ENCODE measurements at places on chromosomes 16 and 17.

GRCh38 chr17:2713881-2714280 lies 2.3 kb upstream of the CLUH start:
- no peak for DNase-seq

GRCh38 chr16:30934827-30935557 lies 11.6 kb downstream of the FBXL19 start:
- DNase-seq: peak; percentile 35

GRCh38 chr17:19010729-19011505 lies 6.4 kb upstream of the FAM83G start:
- DNase-seq: peak; percentile 9

DNA sequence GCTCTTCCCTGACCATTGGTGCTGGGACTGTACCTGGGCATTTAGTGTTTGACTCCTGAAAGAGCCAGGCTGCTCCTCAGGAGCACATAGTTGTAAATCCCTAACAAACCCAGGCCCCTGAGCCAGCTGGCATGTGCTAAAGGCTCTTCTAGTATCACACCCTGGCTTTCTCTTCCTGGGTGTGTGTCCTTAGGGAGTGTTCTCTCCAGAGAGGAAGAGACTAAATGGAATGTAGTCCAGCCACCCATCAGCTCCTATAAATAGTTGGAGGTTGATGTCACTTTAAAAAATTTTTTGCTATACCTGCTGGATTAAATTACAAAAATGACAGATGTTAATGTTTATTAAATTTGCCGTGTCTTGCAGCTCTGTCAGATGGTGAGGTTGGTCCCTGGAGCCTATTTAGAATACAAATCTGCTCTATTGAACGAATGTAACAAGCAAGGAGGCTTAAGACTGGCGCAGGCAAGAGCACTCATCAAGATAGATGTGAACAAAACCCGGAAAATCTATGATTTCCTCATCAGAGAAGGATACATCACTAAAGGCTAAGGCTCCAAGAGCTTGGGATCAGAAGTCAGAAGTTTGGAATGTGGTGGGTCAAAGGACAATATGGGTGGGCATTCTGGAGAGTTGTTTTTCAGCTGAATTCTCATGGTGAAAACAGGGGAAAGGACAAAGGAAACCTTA lies 13.1 kb upstream of the DUSP14 start:
- peak; percentile 47 for DNase-seq

- DNase-seq: no peak
Measured at GRCh38 chr16:2427526-2427925, 1.7 kb upstream of the CCNF start.

- no peak for DNase-seq
Measured at GRCh38 chr16:23964136-23964535, 128.4 kb downstream of the PRKCB start.

GRCh38 chr16:31352376-31353115 lies 2.4 kb upstream of the ITGAX start:
- no peak for DNase-seq

DNA sequence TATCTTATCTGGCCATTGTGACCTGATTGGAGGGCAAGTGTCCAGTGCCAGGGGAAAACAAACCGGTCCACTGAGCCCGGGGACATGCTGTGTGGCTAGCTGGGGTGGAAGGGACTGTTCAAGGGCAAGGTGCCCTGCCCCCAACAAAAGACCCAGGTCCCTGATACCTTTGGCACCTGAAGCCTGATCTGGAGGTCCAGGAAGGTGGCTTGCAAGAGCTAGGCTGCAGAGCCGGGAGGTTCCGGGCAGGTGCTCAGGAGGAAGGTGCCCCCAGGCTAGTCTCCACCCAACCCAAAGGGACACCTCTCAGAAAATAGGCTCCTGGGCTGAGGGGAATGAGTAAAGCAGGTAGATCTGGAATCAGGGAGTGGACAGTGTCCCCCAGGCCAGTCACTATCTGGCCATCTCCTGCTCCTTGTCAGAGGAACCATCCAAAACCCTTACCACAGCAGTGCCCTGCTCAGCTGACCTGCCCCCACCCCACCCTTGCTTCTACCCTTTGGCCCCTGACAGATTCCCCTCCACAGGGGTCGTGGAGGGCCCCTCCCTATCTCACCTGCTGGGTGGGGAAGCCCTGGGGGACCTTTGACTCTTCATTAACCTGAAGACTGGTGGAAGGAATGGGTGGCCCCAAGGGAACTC lies 6.2 kb downstream of the NAT9 start:
- DNase-seq: no peak

DNA sequence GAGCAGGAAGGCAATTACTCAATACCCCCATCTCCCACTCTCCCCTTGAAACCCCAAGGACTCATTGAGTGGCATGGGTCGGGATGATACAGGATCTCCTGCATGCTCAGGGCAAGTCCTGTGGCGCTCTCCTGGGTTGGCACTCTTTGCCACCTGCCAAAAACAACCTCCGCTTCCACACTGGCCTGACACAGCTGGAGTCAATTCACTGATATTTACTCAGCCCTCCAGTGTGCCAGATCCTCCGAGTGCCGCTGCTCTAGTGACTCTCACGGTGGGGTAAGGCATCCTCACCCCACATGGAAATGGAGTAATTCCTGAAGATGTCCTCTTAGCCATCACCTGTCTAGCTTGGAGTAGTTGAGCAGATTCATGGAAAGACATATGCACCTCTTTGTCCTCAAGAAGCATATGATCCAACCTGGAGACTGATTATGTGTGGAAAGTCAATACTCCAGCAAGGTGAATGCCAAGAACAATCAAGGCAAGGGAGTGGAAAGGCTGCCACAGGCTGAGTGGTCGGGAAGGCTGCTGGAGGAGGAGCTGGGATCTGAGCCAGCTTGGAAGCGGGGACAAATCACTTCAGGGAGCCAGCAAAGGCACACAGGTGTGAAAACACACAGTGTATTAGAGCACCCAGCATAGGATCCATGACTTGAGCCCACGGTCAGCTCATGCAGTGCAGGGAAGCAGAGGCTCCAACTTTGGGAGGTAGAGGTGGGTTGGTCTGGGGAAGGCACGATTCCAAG lies 12.6 kb upstream of the GOSR2 start:
- no peak for DNase-seq

GRCh38 chr17:57337390-57337789 lies 81.1 kb downstream of the MSI2 start:
- no peak for DNase-seq

GRCh38 chr17:33120103-33120502 lies 128.5 kb downstream of the SPACA3 start:
- DNase-seq: no peak

GRCh38 chr17:45221081-45222013 lies at the start of gene FMNL1:
Gene FMNL1, plus strand, starts transcription at chr17:45221885. Its CDS starts 240 bp downstream, at chr17:45222125.
- DNase-seq: no peak

- peak; percentile 25 for DNase-seq
Measured at GRCh38 chr17:1557355-1558095, 5.1 kb downstream of the PITPNA start.

DNA sequence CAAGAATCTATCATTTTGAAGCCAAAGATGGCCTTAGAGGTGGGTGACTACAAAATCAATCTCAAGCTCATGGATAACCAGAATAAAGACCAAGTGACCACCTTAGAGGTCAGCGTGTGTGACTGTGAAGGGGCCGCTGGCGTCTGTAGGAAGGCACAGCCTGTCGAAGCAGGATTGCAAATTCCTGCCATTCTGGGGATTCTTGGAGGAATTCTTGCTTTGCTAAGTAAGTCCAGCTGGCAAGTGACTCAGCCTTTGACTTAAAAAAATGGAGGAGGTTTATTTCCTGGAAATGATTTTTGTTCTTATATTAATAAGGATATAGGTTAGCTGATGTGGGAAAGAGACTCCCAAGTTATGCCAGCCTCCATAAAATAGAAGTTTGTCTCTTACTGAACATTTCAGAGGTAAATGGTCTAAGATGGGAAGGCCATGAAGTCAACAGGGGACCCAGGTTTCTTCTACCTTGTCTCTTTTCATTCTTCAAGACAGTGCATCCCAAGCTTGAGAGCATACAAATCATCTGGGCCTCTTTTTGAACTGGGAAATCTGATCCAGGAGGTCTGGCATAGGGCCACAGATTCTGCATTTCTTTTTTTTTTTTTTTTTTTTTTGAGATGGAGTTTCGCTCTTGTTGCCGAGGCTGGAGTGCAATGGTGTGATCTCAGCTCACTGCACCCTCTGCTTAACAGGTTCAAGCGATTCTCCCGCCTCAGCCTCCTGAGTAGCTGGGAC lies 19.8 kb upstream of the TANGO6 start:
- DNase-seq: peak; percentile 96

DNA sequence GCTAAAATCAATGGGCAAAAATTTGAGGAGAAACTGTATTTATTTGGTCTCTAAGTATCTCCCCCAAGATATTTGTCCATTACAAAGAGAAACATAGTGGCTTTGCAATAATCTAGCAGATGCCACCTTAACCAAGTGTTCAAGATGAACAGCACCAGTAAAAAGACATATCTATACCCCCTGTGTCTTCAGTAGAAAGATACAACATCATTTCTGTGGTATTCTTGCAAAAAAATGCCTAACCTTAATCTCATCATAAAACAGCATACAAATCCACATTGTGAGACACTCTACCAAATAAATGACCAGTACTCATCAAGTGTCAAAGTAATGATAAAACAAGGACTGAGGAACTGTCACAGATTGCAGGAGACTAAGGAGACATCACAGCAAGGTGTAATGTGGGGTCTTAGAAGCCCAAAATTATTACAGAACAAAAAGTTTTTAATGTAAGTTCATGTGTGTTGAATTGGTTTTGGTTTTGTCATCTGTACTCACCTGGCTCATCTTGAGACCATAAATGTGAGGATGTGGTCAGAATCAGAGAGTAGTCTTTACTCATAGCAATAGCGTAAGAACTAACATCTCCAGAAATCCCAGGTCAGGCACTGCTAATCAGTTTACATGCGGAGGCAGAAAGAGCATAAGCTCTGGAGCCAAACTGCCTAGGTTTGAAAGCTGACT lies 77.2 kb downstream of the AATF start:
- no peak for DNase-seq

DNA sequence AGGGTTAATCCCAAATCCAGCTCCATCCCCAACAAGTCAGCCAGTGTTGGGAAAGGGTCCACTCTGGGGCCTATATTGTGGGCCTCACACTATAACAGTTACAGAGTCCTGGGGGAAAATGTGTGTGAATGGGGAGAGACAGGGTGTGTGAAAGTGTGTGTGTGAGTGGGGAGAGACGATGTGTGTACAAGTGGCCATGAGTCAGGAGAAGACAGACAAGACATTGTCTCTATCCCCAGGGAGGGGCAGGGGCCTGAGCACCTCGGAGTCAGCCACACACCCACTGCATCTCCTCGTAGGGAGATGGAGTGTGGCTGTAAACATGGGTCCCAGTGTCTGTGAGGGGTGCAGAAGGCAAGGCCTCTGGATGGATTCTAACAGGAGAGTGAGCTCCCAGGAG lies 2.9 kb downstream of the CRHR1 start:
- no peak for DNase-seq

- no peak for DNase-seq
Measured at GRCh38 chr16:77276661-77277060, 77.5 kb downstream of the SYCE1L start.

GRCh38 chr16:30954993-30955392 lies 2.6 kb upstream of the SETD1A start:
- DNase-seq: no peak

GRCh38 chr17:11539637-11540036 lies 58.6 kb upstream of the DNAH9 start:
- DNase-seq: no peak

- DNase-seq: no peak
Measured at GRCh38 chr17:52026075-52026474, 132.4 kb downstream of the CA10 start.

DNA sequence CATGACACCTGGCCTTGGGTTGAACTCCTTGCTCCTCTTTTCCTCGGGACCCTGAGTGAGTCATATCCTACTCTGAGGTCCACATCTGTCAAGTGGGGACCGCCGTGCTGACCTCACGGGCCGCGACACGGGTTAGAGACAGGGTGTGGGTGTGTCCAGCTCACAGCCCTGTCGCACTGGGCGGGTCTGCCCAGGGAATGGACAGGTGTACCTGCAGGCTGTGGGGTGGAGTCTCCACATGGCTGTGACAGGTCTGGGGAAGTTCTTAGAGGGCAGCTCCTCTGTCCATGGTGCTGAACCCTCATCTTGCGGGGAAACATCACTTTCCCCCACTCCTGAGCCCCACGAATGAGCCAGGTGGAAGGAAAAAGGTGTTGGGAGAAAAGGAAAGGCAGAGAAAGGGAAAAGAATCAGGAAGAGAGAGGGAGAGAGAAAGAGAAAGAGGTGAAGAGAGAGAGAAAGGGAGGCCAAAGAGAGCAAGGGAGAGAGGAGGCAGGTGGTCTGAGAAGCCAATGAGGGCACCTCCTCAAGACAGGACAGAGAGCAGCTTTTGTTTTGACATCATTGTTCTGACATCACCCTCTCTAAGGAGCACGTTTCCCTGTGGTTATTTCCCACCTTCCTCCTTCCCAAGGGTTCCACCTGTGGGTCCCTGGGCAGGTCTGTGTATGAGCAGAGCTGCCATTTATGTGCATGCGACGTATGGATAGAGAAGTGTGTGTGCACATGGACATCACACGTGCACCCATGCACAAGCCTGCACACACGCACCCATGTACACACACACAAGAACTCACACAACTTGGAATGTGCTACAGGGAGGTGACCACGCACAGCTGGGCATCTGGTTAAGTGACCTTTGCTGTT lies 32.6 kb upstream of the CBFA2T3 start:
- no peak for DNase-seq

- no peak for DNase-seq
Measured at GRCh38 chr16:67673712-67674580, 7.3 kb downstream of the C16orf86 start.

DNA sequence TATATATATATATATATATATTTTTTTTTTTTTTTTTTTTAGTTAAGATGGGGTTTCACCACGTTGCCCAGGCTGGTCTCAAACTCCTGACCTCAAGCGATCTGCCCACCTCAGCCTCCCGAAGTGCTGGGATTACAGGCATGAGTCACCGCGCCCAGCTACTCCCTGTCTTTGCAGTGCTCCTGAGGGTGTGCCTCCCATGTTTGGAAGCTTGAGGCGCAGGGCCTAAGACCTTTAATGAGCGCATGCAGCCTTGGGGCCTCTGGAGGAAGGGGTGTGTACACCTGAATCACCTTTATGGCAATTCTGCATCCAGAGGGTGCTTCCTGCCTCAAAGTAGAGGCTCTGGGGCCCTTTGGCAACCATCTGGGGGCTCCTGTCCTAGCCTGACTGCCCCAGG lies 219.4 kb upstream of the CIBAR2 start:
- DNase-seq: no peak

Data from fibroblast of lung (primary cell).